ENCODE measurements at places on chromosomes 2 and 18.
A peak's percentile ranks its signal among the peaks of the same experiment; 100 is the strongest.

- DNase-seq = no peak
Measured at GRCh38 chr2:231541645-231542044, 11.4 kb upstream of the NMUR1 start.

DNA sequence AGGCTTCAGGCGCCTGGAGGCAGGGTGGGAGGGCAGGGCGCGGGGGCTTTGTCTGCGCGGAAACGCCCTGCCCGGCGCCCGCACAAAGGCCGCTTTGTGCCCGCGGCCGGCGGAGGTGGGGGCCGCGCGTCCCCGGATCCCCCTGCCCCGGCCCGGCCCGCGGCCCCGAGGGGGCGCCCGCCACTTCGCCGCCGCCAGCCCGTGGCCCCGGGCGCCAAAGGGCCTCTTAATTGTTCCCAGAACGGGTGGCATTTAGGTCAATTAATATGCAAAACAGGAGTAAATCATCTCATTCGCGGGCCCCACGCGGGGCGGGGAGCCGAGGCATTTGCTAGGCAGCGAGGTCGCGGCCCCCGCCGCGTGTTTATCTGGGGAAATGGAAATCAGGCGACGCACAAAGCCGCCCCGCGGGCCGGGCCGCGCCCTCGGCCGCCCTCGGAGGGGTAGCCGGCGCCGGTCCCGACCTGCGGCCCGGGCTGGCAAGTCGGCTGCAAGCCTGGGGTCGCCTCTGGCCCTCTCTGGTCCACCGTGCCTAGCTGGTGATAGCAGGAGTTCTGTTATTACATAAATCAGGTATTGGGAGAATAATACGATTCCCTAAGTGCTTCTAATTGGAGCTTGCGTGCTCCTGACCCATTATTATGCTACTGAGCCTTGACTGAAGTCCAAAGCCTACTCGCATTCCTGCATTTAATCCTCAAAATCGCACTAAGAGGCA is 148.2 kb upstream of the GLI2 start:
- DNase-seq = no peak

- DNase-seq = peak; percentile 34
Measured at GRCh38 chr2:33091541-33092123, 144.9 kb downstream of the LTBP1 start.

DNA sequence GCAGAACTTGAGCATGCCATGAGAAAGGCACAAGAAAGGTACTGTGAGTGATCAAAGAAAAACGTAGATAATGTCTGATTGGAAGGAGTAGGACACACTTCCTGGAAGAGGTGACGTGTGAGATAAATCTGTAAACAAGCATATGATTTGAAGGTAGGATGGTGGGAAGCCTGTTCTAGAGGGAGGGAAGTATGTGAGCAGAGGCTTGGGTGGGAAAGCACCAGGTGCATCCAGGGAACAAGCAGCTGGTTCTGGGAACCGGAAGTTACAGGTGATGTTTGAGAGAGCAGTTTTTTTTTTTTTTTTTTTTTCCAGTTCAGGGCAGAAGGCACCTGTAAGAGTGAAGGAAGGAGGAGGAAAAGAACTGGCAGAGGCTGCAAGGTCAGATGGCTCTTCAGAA is 116.6 kb upstream of the EFEMP1 start:
- DNase-seq = no peak

- DNase-seq = peak; percentile 98
Measured at GRCh38 chr2:238596571-238597551, 170.1 kb downstream of the ASB1 start.

DNA sequence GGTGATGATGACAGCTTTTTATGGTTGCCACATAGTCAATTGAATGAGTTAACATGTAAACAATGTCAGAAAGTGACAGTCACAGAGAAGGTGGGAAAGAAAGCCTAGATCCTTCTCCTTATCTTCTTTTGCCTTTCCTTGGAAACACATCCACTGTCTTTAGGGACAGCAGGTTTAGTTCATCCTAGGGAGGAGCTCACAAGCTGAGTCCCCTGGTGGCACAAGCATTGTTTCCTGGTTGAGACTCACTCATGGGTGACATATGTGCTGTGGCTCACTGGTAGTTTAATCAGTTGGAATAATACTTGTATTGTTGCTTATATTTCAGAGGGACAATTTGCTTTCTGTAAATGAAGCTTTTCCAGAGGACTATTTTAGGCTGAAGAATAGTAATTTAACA is 598.5 kb downstream of the CNTNAP5 start:
- no peak for DNase-seq

DNA sequence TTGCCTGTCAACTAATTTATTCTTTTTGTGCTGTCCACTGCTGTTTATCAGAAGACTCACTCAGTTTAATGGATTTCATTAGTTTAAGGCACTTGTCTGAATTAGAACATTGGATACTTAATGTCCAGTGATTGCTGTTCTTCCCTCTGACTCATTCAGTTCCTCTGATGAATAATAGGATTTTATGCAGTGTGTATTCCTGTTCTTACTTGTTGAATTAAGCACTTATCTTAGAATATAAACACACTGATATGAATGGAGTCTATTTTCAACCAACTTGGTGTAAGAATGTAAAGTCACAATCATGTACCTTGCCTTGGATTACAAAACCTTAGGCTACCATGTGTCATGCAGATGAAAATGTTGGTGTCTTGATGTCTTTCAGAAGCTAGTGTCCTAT is 87.0 kb upstream of the PROKR1 start:
- DNase-seq = no peak

- no peak for DNase-seq
Measured at GRCh38 chr2:220273082-220273481, 645.7 kb downstream of the SLC4A3 start.

Data from fibroblast of gingiva (primary cell).